ENCODE measurements at places on chromosomes 3 and 15.

GRCh38 chr3:133548090-133548489, 25.4 kb upstream of the CDV3 start:
- peak; percentile 71 for DNase-seq

DNA sequence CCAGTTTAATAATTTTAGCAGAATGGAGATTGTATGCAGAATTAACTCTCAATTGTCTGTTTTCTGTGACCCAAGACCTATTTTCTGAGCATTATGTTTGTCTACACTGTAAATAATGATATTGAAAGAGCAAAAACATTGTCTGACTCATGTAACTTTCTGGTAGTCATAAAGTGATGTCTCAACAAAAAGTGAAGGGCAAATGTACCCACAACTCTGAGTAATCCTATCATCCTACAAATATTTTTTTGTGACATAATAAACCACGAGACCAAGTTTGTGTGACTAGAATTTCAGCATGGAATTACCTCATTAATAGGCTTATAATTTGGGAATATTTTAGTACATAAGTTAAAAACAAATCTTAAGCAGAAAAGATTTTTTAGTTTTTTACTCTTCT, 15.4 kb upstream of the ABHD10 start:
- DNase-seq, result peak; percentile 62

- peak; percentile 41 for DNase-seq
These were observed 71.5 kb upstream of the FILIP1L start for GRCh38 chr3:100185847-100186246.

- DNase-seq, result no peak
These were observed 65.3 kb downstream of the IGF2BP2 start for GRCh38 chr3:185759512-185759911.
